Hematopoietic multipotent progenitor cell treated with erythropoietin and hydrocortisone succinate and interleukin-3 and kit ligand, for 15 days (in vitro differentiated cells): ENCODE measurements at places on chromosomes 5 and 9.

GRCh38 chr9:78026947-78027346, 4.7 kb downstream of the GNAQ start:
- DNase-seq, result no peak

GRCh38 chr9:120870206-120870605, 6.8 kb downstream of the PHF19 start:
- DNase-seq, result no peak

DNA sequence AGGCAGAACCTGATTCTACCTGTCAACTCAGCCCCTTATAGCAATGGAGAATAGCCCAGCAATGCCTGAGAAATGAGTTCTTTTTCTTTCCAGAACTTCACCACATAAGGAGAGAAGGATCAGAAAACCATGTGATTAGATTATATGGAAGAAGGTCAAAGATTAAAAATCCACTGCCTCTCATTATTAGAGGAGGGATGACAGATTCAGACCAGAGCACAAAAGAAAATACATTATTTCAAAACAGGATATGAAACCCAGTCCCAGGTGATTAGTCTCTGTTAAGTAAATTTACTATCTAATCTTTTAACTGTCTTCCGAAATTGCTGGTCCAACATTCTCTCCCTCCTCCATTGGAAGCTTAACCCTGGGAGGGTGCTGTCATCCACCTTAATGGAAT, 322.4 kb downstream of the SLIT3 start:
- no peak for DNase-seq

DNA sequence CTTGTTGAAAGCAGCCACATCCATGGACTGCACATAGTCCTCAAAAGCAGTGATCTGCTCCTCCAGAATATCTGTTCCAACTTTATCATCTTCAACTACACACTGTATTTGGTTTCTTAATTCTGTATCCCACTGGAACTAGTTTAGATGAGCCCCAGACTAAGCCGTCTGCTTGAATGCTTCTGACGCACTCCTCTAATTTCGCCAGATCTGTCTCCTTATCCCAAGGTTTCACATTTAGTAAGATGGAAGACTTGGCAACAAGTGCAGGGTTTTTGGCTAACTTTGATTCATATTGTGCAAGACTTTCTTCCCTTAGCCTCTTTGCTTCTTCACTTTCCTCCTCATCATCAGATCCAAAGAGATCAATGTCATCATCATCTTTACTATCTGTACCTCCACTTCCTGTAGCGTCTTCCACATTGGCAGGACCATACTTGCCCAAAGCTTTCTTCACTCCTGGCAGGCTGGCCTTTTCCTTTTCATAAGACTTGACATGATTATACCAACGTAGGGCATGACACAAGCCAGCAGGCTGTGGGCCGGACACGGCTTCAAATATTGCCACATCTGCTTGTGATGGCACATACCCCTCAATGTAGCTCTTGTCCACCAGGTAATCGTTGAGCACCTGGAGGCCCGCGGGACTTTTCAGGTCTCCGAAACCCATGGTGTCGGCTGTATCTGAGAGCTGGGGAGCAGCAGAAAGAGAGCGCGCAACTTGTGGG, 56.2 kb upstream of the PIK3R1 start:
- no peak for DNase-seq

DNA sequence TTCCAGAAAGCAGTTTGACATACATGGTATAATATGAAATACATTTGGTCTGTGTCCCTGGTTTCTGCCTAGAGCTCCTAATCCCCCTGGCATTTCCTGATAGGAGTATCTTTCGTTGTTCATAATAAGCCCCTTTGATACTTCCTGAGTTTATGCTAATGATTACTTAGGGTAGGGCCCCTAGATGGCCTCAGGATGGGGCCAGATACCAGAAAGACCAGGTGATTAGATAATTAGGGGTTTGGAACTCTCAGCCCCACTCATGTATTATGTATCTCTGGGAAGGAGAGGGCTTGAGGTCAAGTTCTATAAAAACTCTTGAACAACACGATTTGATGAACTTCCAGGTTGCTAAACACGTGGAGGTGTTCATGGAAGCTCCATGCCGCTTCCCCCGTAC, 163.3 kb upstream of the ZNF608 start:
- no peak for DNase-seq

GRCh38 chr5:1527533-1528205, 3.9 kb upstream of the LPCAT1 start:
- DNase-seq, result no peak

DNA sequence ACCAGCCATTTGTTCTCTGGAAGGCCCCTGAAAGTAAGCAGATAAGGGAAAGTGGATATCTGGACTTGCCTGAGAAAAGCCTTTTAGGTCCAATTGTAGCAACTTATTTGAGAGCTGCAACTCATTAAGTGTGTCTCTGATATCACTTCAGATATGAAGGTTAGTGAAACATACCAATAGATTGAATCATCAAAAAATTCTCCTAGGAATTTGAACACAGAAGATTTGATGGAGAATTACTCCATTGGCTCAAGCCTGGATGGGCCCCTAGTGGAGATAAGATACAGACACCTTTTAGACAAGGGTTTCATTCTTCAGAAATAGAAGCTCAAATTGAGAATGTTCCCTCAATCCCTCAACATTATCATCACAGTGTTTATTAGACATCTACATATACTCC, 356.7 kb downstream of the NDUFS4 start:
- peak; percentile 20 for DNase-seq

DNA sequence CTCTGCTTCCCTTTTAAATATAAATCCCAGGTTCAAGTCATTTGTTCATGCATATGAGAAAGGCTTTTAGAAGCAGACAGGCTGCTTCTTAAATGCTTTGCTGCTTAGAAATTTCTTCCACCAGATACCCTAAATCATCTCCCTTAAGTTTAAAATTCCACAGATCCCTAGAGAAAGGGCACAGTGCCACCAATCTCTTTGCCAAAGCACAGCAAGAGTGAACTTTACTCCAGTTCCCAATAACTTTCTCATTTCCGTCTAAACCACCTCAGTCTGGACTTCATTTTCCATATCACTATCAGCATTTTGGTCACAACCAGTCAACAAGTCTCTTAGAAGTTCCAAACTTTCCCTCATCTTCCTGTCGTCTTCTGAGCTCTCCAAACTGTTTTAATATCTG, 679.8 kb upstream of the FTMT start:
- no peak for DNase-seq

GRCh38 chr5:134038138-134038537, 33.4 kb upstream of the VDAC1 start:
- DNase-seq, result no peak

DNA sequence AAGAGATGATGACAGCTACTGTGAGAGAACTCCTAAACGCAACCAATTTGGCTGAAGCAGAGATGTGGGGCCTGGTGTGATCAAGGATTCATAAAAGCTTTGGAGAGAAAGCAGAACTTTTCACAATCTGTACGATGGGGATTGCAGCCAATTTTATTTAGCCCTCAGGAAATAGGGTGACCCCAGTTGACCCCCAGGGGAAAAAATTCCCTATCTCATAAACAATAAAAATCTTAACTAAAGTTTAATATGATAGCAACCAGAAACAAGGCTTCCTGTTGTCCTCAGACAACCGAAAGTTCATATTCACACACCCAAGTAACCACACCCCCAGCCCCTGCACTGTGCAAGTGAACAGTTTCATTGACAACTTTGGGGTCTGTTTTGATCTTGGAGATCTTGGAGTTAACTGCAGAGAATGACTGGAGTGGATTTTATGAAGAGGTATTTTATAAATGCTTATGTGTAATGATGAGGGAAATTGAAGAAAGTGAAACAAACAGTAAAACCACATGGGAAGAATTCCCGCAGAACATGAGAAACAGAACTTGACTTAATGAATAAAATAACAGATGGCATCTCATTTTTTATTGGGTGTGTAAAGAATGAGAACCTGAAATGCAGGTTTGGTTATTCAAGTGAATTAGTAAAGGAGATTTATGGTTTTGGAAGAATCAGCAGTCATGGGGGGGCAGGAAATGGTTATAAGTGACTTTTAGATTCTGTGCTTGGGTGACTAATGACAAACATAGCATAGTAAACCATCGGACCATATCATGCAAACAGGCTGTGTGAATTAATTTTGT, 94.5 kb downstream of the PDE4D start:
- DNase-seq, result no peak

DNA sequence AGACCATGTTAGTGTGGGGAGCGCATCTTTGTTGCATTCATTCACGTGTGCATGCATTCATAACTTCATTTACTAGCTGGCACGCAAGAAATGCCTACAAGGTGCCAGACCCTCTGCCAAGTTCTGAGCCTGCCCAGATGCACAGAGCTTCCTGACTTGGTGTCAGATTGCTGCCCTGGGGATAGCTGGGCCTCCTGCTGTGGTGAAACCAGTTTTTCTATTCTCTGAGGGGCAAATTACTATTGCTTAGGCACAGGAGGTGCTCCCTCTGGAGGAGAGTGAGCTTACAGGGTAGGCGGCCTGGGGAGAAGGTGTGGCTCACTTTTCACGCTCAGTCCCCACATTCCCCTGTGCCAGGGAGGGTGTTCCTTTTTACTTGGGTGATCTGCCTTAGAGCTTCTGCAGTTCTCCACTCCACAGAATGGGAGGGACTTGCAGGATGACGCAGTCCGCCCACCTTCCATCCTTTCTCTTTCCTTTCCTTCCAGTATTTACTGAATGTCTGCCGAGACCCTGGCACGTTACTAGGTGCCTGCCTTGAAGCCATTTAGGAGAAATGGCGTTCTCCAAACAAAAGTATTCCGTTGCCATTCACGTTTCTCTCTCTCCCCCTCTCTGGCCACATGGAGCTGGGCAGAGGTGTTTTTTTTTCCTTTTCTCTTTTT, 27.9 kb upstream of the CTNNA1 start:
- DNase-seq, result peak; percentile 34

DNA sequence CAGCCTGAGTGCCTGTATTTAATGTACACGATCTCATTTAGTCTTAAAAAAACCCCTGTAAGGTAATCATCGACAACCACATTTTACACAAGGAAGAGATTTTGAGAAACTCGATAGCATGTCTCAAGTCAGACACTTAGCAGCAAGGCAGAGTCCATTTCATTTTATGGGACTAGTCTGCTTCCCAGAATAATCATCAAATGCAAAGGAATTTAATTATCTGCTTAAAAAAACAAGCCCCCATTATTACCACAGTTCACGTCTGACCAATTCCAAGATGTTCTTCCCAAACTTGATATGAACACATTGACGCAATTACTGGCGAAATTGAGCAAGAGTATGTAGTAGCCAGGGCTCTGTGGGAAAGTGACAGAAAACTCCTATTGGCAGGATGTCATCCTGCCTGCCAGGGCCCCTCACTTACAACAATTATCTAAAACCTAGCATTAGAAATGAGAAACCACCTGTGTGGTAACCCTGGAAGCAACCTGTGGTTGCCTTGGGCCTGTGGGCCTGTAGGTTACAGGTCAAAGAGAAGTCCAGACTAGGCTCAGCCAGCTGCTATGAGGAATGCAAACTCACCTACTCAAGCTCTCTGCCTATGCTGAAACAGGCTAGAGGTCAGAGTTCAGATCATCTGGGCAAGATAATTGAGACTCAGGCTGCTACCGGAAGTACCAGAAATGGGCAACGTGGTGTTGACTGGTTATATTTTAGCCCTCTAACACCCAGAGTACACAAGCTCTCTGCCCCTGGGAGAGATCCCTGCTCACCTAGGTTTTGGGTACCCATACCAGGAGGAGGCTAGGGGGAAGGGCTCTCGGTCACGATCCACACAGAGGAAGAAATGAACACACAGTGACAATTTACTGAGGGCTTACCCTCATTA, 1.6 kb downstream of the B4GALT1 start:
- peak; percentile 87 for DNase-seq

DNA sequence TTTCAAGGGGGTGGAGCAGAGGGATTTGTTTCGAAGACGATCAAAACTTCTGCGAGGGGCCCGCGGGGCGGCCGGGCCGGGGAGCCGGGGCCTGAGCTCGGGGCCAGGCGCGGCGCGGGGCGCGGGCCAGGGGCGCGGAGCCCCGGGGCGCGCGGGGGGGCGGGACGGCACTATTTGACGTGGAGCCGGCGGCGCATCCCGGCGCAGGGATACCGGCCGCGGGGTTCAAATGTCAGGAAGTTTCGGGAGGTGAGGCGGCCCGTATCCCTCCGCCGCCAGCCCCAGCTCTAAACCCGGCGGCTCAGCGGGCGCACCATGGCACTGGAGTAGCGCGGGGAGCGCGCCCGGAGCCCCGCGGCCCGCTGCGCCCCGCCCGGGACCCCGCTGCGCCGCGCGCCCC, at the start of gene LMX1B:
LMX1B (plus strand) TSS at position 278 of the 400 bp plus-strand sequence. CDS start 522 bp downstream, outside the sequence.
- no peak for DNase-seq

DNA sequence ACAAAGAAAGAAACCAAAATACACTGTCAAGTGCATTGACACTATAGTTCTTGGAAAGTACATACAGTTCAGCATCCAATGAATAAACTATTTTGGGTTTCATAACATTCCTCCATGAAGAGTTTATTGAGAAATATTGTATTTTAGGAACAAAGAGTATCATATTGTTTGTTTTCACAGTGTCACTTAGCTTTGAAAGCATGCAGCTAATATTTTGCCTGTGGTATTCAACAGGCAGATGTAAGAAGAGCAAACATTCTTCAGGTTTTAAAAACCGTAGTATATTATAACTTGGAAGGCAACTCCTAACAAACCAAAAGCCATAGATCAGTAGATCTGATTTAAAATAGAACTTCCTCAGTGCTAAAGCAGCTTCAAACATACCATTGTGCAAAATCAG, 4.5 kb downstream of the PRELID2 start:
- DNase-seq, result no peak

- DNase-seq, result no peak
Observed at GRCh38 chr5:471750-472058, 28.7 kb downstream of the EXOC3 start.

DNA sequence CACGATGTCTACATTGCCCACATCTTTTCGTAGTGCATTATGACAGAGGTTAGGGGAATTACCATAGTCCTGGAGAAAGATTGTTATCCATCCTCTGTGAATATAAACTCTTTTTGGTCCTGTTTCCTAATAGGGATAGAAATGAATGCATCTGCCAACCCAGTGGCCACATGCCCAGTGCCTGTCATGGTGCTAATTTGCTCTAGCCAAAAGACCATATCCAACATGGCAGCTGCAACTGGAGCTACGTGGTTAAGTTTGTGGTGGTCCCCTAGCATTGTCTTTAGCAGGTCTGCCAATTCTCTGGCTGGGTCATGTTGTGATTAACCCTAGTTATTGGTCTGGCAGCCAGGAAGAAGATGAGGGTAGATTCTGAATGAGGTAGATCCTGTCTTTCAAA, 87.5 kb downstream of the FGF18 start:
- no peak for DNase-seq

- no peak for DNase-seq
Observed at GRCh38 chr9:28379082-28379481, 805.8 kb upstream of the C9orf72 start.

DNA sequence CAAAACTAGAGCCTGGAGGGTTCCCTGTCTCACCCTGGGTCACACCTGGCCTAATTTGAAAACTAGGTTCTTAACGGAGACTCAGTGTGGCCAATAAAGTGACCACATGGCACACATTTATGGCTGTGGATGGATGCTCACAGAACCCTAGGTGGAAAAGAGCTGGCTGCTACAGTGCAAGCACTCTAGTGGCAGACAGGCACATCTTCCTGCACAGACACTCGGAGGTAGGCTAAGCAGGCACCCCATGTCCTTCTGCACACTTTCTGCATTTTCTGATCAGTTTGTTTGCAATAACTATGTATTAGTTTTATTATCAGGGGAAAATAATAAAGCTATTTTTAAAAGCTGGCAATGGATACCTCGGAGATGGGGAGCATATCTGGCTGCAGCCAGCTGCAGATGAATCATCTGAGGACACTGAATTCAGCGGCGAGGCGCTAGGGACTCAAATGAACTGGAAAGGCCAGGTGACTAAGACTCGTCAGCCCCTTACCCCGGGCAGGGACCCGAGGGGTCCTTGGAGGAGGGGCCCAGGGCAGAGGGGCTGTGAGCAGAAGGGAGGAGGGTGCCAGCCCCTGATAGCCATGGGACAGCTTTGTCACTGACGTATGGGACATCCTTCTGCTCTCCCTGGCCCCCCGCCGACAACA, 96.2 kb downstream of the OLFM1 start:
- no peak for DNase-seq
